ENCODE measurements at places on chromosomes 2 and 18. TPM values are rescaled to one million over a fixed set of nuclear protein-coding genes. Genes with fewer than 3 reads are reported as not detected.
A peak's percentile ranks its signal among the peaks of the same experiment; 100 is the strongest.

GRCh38 chr18:48777744-48778116, 173.0 kb downstream of the SMAD7 start:
- peaks cover 46% of the 10 kb centered on the region for H3K4me1 ChIP-seq
- no peak overlapping the region for H3K4me3 ChIP-seq
- no peaks in the 10 kb centered on the region for H3K27me3 ChIP-seq
- no peak overlapping the region for H3K27ac ChIP-seq
- H3K36me3 ChIP-seq, result peaks cover 2% of the 10 kb centered on the region

- no peak overlapping the region for H3K27ac ChIP-seq
- H3K4me3 ChIP-seq, result no peak overlapping the region
- H3K27me3 ChIP-seq, result no peaks in the 10 kb centered on the region
- peaks cover 10% of the 10 kb centered on the region for H3K4me1 ChIP-seq
- no peaks in the 10 kb centered on the region for H3K36me3 ChIP-seq
Observed at GRCh38 chr2:62596061-62596921, 90.3 kb upstream of the TMEM17 start.

GRCh38 chr18:14747513-14748474, at the start of gene ANKRD30B:
Gene ANKRD30B (plus strand): TSS chr18:14748172. CDS start chr18:14748420, 248 bp downstream.
- no peaks in the 10 kb centered on the region for H3K4me1 ChIP-seq
- H3K36me3 ChIP-seq, result no peaks in the 10 kb centered on the region
- peak; percentile 63 for DNase-seq
- no peak within 1 kb of the TSS for H3K4me3 ChIP-seq

DNA sequence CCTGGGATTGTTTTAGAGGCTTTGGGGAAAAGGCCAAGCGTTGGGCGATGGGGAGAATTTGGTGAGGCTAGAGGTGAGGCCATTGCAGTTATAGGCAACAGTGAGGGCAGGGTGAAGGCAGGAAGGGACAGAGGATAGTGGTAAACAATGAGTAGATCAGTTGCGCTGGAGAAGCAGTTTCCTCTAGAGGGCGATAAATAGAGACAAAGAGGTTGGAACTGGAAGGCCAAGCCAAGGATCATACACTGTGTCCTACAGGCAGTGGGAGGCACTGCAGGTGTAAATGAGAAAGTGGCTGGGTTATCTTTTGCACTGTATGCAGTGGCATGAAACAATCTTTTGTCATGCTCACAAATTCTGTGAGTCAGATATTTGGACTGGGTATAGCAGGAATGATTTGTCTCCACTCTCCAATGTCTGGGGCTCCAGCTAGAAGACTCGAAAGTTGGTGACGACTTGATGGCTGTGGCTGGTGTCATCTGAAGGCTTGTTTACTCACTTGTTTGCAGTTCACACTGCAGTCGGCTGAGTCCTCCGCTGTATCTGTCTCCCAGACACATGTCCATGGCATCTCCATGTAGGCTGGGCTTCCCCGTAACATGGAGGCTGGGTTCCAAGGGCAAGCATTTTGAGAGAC, 82.1 kb downstream of the TNP1 start:
- no peak overlapping the region for H3K27ac ChIP-seq
- H3K27me3 ChIP-seq, result no peaks in the 10 kb centered on the region
- H3K4me1 ChIP-seq, result peaks cover 33% of the 10 kb centered on the region
- H3K36me3 ChIP-seq, result no peaks in the 10 kb centered on the region
- DNase-seq, result no peak

DNA sequence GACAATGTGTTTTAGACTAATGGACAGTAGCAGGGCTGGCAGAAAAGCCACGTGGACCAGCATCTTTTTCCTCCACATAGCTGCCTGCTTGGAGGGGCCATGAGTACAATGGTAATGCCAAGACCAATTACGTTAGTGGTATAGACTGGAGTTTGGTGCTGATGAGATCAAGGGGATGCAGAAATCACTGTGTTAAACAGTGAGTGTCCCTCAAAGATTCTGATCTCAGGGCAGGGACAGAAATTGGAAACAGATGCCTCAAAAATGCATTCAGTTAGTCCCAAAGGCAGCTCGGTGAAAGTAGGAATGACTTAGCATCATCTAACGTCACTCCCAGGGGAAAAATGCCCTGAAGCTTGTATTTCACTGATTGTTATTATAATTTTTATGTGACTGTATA, 72.4 kb downstream of the SLC16A14 start:
- H3K4me3 ChIP-seq, result no peak overlapping the region
- H3K27ac ChIP-seq, result no peak overlapping the region
- H3K36me3 ChIP-seq, result peaks cover 8% of the 10 kb centered on the region
- no peak for DNase-seq
- no peaks in the 10 kb centered on the region for H3K4me1 ChIP-seq

DNA sequence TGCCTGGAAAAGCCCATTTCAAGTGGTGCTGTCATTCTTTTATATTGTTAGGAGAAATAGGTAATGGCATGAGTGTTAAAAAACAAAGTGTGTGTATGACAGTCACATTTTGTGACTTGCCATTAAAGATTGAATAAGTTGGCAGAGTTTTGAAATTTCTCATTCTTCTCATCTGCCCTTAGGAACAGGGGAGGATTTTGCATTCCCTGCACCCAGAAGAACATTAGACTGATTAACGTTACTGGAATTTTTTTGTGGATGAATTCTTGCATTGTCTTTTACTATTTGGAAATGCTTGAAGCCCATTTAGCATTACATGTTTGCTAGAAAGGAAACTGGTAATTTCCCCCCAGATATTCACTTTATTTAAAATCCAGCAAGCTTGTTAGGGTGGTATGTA, 162.2 kb downstream of the BABAM2 start:
- H3K4me1 ChIP-seq, result no peaks in the 10 kb centered on the region
- H3K27me3 ChIP-seq, result no peaks in the 10 kb centered on the region
- H3K4me3 ChIP-seq, result no peak overlapping the region
- peaks cover 4% of the 10 kb centered on the region for H3K36me3 ChIP-seq
- H3K27ac ChIP-seq, result no peak overlapping the region

GRCh38 chr2:197657562-197657961, 17.8 kb downstream of the RFTN2 start:
- no peaks in the 10 kb centered on the region for H3K27me3 ChIP-seq
- no peak for DNase-seq
- H3K36me3 ChIP-seq, result no peaks in the 10 kb centered on the region

- no peaks in the 10 kb centered on the region for H3K4me1 ChIP-seq
- no peaks in the 10 kb centered on the region for H3K27me3 ChIP-seq
- no peak for DNase-seq
- no peak overlapping the region for H3K27ac ChIP-seq
- H3K4me3 ChIP-seq, result no peak overlapping the region
Observed at GRCh38 chr2:10613263-10613662, 76.5 kb downstream of the NOL10 start.

CD8A gene
- 0.34 TPM for total RNA-seq

KATNAL2 gene
- total RNA-seq, result 1.9 TPM

DNA sequence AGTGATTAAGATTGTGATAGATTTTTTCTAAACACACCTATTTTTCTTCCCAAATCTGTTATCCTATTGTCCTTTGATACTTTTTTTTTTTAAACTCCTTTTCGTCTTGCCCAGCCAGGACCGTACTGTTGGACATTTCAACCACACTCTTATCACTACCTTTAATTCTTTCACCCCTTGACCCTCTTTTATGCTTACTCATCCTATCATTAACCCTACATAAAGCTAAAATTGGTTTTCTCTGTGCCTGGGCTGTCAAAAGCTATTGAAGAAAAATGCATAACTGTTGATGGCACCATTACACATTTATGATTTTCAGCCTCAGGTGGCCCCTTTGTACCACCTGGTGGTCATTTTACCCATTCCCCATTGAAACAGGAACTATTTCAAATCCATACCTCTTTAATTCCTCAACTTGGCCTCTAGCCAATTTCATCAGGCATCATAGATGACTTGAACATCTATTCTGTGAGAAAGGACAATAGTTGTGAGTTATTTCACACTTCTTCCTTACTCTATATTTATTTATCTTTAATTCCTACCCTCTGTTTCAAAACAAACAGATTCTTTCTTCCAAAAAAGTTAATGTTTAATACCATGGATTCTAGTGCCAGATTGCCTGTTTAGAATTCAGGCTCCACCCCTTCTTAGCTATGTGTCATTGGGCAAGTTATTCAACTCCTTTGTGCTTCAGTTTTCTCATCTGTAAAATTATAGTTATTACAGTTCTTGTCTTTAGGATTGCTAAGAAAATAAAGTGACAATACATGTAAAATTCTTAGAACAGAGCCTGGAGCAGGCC, 258.6 kb downstream of the CAMKMT start:
- H3K4me3 ChIP-seq, result no peak overlapping the region
- H3K36me3 ChIP-seq, result no peaks in the 10 kb centered on the region
- H3K4me1 ChIP-seq, result no peaks in the 10 kb centered on the region
- no peak for DNase-seq
- H3K27me3 ChIP-seq, result no peaks in the 10 kb centered on the region
